ENCODE measurements at places on chromosomes 7 and 10. TPM values are rescaled to one million over a fixed set of nuclear protein-coding genes. Genes with fewer than 3 reads are reported as not detected.

GRCh38 chr10:80382989-80383388 lies 25.4 kb upstream of the PRXL2A start:
- peak; percentile 79 for DNase-seq

- no peak for DNase-seq
Observed at GRCh38 chr7:50352282-50352681, 47.8 kb downstream of the IKZF1 start.

DNA sequence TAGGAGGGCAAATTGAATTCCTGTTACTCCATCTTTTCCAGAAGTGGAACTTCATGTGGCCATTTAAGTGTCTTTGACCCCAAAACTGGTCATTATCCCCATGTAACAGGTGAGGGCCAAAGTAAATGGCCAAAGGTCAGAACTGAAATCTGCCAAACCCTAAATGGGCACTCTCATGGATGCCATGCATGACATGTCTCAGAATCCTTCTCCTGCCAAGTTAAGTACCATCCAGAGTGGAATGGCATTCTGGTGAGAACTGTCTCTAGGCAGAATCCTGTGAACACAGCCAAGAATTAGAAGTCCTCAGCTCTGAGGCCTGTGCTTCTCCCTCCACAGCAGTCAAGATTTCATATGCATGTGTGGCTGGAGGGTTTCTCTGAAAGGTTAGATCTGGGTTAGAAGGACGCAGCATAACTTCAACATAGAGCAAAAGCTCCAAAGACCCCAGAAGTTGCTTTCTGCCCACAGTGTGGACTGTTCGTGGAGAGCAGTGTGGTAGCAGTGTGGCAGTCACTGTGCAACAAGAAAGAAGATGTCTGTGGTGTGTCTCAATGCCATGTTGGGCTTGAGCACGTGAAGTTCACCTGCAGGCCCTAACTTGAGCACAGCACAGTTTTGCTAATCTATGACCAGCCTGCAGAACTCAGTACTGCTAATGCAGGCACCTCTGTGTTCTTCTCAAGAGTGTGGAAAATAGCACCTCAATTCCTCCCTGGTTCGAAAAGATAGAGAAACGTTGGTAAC lies 121.3 kb downstream of the ADCY1 start:
- DNase-seq, result peak; percentile 21

The PLPP4 gene
- 14.4 TPM for total RNA-seq

GRCh38 chr10:24519950-24520349 lies 203.7 kb downstream of the ARHGAP21 start:
- peak; percentile 62 for DNase-seq

DNA sequence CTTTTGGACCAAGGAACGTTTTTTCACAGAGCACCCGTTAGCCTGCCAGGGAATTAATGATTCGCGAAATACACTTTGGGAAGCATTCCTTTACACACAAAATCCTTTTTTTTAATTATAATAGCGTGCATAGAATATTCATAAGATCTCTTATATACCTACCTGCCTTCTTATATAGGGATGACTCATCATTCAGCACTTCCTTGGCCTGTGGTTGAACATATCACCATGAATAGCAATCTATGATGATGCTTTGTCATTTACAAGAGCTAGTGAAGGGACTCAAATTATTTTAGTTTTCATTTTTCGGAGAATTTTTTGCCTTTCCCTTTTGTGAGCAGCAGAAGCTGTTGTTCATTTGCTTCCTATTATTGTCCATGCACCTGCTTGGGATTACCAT lies 97.0 kb downstream of the CDH23 start:
- no peak for DNase-seq

DNA sequence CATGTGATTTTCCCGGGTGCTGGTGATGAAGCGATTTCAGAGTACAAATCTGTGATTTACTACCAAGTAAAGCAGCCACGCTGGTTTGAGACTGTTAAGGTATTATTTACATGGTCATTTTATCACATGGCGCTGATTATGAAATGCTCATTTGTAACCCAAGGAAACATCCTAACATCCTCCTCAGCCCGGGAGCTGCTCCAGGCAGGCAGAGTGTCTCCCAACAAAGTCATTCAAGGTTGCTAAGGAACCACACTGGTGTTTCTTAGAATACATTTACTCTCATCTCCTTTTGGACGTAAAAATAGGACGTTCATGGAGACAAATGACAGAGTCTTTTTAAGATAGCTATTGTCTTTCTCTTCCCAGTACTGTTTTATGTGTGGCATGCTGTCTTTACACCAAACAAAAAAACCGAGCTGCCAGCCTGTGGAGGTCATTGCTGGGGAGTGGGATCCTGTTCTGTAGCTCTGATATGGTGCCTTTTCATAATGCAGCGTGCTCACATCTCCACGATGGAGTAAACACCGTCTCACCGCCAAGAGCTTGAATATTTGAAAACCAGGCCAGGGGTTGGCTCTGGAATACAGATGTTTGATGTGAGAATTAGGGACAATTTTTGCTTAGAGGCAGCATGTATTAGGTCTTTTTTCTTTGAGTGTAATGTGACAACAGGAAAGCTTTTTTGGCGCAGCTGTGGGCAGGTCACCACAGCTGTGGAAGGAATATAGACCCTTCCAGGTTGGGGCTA lies 119.6 kb downstream of the DOCK1 start:
- no peak for DNase-seq

- DNase-seq, result peak; percentile 63
Observed at GRCh38 chr10:6738112-6738768, 158.2 kb upstream of the PRKCQ start.

The GHRHR gene
- not detected for total RNA-seq

The GPR15LG gene
- total RNA-seq, result not detected

DNA sequence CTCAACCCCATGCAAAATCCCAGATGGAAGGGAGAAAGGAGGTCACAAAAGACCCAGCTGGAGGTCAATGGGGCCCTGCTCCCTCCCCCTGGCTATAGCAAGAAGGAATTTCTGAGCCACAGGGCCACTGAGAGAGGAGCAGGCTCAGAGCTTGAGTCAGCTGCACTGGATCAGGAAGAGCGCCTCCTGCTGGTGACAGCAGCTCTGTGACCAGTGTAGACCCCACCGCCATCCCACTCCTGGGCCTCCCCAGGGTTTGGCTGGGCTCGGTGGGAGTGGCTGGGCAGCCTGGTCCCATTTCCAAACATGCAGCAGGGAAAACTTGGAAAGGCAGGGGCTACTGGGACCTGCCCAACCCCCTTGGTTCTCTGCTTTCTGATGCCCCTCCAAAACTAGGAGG lies 31.5 kb upstream of the PRLHR start:
- DNase-seq, result peak; percentile 66

DNA sequence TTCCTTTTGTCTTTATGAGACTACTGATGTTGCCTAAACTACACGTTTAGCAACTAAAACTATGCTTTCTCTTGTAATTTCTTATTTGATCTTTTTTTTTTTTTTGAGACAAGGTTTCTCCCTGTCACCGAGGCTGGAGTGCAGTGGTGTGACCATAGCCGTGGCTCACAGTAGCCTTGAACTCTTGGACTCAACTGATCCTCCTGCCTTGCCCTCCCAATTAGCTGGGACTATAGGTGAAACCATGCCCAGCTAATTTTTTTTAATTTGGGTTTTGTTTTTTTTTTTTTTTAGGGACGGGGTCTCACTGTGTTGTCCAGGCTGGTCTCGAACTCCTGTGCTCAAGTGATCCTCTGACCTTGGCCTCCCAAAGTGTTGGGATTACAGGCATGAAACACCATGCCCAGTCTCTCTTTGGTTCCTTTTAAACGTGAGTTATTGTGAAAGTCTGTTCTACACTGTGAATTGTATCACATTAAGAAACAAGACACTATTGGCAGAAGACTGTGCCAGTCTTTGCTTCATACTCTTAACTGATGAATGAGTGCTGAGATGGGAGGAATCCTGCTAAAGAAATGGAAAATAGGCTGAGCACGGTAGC lies 6.4 kb downstream of the TMEM248 start:
- no peak for DNase-seq

GRCh38 chr10:95503001-95503400 lies 58.2 kb downstream of the SORBS1 start:
- DNase-seq, result no peak

DNA sequence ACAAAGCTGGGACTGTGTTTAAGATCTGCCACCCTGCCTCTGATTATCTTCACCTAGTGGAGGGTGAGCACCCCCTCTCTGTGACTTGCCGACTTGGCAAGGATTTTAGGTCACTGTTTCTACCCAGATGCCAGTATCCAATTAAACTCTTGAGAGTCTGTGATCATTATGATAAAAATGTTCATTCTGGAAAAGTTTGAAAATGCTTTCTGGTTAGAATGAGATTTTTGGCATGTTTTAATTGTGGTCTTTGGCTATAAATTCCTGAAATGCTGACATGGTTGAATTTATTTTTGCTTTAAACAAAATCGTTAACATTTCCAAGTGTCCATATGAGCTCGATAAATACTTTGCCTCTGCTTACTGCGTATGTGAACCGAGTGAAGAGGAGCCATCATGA lies 221.4 kb downstream of the BICC1 start:
- DNase-seq, result no peak

- no peak for DNase-seq
Observed at GRCh38 chr10:77732213-77733003, 94.8 kb upstream of the KCNMA1 start.

DNA sequence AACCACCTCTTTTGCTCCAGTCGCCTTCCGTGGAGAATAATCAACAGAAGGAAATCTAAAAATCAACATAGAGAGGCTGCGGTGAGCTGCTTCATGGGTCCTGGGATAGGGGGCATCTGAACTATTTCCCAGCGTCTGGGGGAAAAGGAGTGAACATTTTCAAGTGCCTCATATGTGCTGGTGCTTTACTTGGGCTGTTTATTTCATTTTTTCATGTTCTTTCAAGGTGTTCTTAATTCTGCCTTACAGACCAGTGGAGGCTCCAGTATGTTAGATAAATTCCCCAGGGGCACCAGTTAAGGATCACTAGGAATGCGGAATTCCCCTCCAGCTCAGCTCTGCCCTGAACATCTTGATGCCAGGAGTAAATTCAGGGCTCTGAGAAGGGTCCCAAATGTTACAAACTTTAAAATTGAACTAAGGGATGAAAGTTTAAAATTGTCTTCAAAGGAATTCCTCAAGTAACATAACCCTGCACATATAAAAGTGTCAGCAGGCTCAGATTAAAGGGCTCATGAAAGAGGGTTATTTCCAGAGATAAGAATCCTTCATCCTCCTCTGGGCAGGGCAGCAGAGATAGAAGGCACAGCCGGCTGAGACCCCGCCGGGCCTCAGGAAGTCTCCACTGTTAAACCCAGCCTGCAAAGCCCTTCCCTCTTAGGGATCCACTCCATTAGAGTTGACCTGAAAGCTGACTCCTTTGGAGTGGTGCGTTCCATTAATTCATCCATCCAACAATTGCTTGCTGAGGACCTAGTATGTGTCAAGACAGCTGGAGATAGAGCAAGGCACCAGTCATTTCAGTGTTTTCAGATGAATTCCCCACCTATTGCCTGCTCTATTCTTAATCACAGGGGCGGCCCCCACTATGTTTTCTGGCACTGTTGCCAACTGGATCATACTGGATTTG lies 345.8 kb downstream of the KCNMA1 start:
- no peak for DNase-seq

GRCh38 chr10:93816123-93816747 lies 58.5 kb downstream of the LGI1 start:
- DNase-seq, result peak; percentile 92

GRCh38 chr7:99505324-99505662 lies 831 bp downstream of the ZKSCAN5 start:
- no peak for DNase-seq

- peak; percentile 78 for DNase-seq
Observed at GRCh38 chr7:141231018-141231792, 157.3 kb downstream of the TMEM178B start.

The SFRP4 gene
- total RNA-seq, result not detected

DNA sequence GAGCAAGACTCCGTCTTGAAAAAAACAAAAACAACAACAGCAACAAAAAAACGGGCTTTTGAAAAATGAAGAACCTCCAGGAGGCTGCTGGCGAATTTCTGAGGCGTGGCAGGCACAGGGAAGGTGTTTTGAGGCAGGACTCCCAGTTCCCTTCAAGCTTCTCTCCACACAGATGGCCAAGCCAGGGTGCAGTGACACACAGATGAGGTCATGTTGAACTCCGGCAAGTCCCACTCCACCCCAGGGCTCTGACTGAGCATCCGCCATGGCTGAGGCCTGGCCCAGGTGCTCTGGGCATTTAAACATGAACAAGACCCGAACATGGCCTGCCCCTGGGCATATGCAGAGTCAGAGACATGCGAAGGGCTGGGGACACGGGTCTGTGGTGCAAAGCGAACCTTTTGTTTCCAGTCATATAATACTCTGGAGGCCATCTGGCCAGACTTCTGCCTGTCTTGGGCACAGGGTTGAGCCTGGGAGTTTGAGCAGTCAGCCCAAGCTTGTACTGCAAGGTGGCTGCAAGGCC lies 514.6 kb upstream of the FOXK1 start:
- no peak for DNase-seq

- DNase-seq, result no peak
Observed at GRCh38 chr10:17227367-17228090, 512 bp upstream of the VIM start.

GRCh38 chr7:2079332-2080059 lies 153.2 kb downstream of the MAD1L1 start:
- no peak for DNase-seq

The RAMP3 gene
- not detected for total RNA-seq

DNA sequence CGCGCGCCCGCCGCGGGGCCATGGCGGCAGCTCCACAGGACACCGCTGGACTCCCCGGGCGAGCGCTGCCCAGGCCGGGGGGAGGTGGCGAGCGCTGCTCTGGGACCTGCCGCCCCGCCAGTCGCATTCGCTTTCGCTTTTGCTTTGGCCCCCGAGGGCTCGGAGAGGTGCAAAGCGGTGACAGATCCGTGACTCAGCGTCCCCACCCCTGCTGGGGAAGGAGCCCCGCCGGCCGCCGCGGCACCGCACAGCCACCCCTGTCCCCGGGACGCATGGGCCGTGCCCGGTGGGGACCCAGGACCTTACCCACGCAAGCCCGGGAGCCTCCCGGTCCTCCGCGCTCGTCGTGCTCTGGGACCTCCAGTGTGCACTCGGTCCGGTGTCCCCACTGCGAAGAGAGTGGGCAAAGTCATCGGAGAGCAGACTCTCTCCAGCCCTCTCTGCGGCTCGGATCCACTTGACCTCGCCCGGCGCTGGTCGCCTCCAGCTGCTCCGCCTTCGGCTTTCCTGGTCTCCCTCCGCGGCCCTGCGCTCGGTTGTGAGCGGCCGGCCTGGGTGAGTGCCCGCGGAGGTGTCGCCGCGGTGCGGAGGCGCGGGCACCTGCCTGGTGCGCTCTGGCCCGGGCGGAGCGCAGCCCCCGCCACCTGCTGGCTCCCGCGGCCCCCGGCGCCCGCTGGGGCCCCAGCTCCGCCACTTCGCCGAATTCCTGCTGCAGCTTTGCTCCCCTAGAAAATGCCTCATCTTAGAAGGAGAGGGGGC lies at the start of gene IL15RA:
IL15RA (minus strand) TSS at position 73 of the 759 bp plus-strand sequence; CDS start at position 22, 51 bp downstream.
- DNase-seq, result peak; percentile 90

The FKBP6 gene
- total RNA-seq, result not detected

DNA sequence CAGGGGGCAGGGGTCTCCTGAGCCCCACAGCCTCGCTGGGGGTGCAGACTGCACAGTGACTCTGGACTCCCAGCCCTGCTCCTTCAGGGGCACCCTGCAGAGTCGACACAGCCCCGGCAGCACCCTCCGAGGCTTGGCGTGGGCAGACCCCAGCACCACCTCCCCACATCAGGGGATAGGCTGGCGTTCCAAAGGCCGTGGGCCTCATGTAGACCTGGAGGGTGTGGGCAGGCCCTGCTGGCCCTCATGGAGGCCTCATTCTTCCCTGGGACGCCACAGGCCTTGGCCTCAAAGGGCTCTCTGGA lies 265.9 kb downstream of the ELFN1 start:
- no peak for DNase-seq
